T-cell (primary cell): ENCODE measurements at places on chromosomes 16 and 17.

- no peaks in the 10 kb centered on the region for H3K4me1 ChIP-seq
- no peak for DNase-seq
- no peak overlapping the region for H3K27ac ChIP-seq
- H3K4me3 ChIP-seq: no peak overlapping the region
- peaks cover 5% of the 10 kb centered on the region for H3K36me3 ChIP-seq
Measured at GRCh38 chr17:60914078-60914477, 236.4 kb downstream of the BCAS3 start.

GRCh38 chr17:8210761-8211458 is 535 bp upstream of the AURKB start:
- H3K4me1 ChIP-seq: peaks cover 2% of the 10 kb centered on the region
- H3K27ac ChIP-seq: peak overlapping the region; percentile 74
- H3K4me3 ChIP-seq: peak overlapping the region; percentile 59
- DNase-seq: no peak
- no peaks in the 10 kb centered on the region for H3K36me3 ChIP-seq

GRCh38 chr17:18156171-18156975 is 27.3 kb upstream of the ALKBH5 start:
- peaks cover 29% of the 10 kb centered on the region for H3K4me1 ChIP-seq
- peaks cover 4% of the 10 kb centered on the region for H3K27me3 ChIP-seq
- no peak for DNase-seq

DNA sequence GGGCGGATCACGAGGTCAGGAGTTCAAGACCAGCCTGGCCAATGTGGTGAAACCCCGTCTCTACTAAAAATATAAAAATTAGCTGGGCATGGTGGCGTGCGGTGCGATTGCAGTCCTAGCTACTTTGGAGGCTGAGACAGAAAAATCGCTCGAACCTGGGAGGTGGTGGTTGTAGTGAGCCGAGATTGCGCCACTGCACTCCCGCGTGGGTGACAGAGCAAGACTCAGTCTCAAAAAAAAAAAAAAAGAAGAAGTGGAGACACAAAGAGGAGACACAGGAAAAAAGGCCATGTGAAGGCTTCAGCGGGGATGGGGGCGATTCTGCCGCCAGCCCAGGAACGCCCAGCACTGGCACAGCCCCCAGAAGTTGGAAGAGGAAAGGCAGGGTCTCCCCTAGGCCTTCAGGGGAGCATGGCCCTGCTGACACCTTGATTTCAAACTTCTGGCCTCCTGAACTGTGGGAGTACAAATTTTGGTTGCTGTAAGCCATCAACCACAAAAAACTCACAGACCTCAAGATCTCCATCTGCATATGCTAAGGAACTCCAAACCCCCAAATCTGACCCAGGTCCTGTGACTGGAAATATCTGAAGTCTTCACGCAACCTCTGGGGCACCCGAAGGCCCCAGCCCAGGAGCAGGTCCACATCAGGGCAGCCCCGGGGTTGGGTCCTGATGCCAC is 7.0 kb downstream of the SGSH start:
- H3K4me3 ChIP-seq: no peak overlapping the region
- peaks cover 88% of the 10 kb centered on the region for H3K36me3 ChIP-seq
- H3K4me1 ChIP-seq: no peaks in the 10 kb centered on the region
- no peak for DNase-seq
- H3K27me3 ChIP-seq: no peaks in the 10 kb centered on the region
- no peak overlapping the region for H3K27ac ChIP-seq

DNA sequence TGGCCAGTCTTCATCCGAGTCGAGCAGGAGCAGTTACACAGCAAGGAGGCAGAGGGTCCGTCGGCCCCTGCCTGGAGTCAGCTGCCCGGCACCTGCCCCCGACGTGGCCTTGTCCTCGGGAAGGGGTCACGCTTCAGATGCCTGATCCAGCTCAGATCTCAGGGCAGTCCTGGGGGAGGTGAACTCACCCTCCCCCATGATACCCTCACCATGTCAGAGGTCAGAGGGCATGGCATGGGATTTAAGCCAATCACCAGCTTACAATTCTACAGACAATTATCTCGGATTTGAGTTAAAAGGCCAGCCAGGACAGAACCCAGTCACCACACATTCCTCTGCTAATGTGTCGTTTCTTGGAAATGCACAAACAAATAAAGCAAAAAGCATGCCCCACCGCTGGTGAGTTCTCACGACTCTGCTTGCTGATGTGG is 211.3 kb downstream of the FOXL1 start:
- H3K36me3 ChIP-seq: no peaks in the 10 kb centered on the region
- no peaks in the 10 kb centered on the region for H3K27me3 ChIP-seq
- DNase-seq: no peak
- H3K27ac ChIP-seq: no peak overlapping the region
- H3K4me1 ChIP-seq: no peaks in the 10 kb centered on the region

DNA sequence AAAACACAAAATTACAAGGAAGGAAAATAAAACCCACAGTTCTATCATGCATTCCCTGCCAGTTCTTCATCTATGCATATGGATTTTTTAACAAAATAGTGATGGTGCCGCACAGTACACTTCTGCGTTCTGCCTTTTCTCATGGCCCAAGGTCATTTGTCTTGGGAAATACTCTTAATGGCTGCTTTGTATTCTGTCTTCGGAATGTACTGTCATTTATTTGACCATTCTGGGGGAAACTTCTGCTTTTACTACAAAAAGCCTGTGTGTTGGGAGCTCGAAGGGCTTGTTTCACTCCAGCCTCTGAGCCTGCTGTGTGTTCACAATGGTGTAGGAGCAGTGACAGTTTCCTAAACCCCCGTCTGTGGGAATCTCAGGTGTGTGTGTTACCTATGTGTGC is 82.8 kb upstream of the SEC14L1 start:
- H3K4me1 ChIP-seq: no peaks in the 10 kb centered on the region
- H3K27me3 ChIP-seq: no peaks in the 10 kb centered on the region
- no peak overlapping the region for H3K4me3 ChIP-seq
- DNase-seq: no peak
- no peaks in the 10 kb centered on the region for H3K36me3 ChIP-seq

GRCh38 chr17:1797323-1797722 is 32.4 kb downstream of the SMYD4 start:
- no peaks in the 10 kb centered on the region for H3K27me3 ChIP-seq
- H3K27ac ChIP-seq: no peak overlapping the region
- no peaks in the 10 kb centered on the region for H3K4me1 ChIP-seq
- peaks cover 6% of the 10 kb centered on the region for H3K36me3 ChIP-seq
- no peak overlapping the region for H3K4me3 ChIP-seq

- H3K4me3 ChIP-seq: no peak overlapping the region
- DNase-seq: no peak
- no peaks in the 10 kb centered on the region for H3K27me3 ChIP-seq
- peaks cover 95% of the 10 kb centered on the region for H3K36me3 ChIP-seq
- peak overlapping the region; percentile 29 for H3K27ac ChIP-seq
Measured at GRCh38 chr17:78118801-78119241, 9.7 kb downstream of the TMC6 start.

GRCh38 chr17:17445925-17446665 is 30.7 kb upstream of the MED9 start:
- DNase-seq: no peak
- H3K27me3 ChIP-seq: no peaks in the 10 kb centered on the region
- no peak overlapping the region for H3K27ac ChIP-seq

DNA sequence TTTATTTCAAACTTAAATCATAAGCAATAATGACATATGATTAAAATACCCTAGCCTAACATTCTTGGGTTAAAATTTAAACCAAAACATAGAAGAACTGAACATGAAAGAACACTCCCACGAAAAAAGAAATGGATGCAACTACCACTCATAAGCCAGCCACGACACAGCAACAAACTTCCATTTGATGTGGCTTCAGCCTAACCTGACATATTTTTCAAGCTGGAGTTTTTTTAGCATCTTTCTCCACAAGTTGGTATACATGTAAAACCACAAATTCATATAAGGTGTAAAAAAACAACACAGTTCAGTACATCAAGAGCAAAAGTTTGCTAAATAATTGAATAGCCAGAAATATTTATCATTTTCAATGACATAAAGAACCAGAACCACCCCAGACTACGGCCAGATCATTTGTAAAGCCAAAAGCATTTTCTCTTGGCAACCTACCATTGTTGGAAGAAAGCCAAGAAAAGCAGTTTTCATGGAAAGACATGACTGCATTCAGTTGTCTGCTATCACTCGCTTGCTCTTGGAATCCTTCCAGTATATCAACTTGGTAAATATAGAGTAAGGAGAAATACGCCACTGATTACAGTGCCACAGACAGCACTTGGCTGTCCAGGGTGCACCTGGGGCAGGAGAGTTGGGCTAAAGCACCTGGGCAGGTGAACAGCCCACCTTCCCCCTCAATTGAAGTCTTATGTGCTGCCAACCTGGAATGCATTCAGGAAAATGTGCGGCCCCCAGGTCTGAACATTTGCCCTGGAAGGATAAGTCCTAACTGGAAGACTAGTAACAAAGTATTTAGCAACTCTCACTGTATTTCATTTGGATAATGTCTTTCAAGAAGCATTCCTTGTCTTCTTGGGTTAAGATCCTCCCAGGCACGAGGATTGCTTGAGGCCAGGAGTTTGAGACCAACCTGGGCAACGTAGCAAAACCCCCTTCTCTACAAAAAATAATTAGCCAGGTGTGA is 60.5 kb downstream of the CREBBP start:
- no peaks in the 10 kb centered on the region for H3K36me3 ChIP-seq
- no peaks in the 10 kb centered on the region for H3K27me3 ChIP-seq
- H3K4me1 ChIP-seq: peaks cover 58% of the 10 kb centered on the region
- DNase-seq: peak; percentile 25

GRCh38 chr17:77803726-77804125 is 154.8 kb upstream of the TNRC6C start:
- H3K4me1 ChIP-seq: no peaks in the 10 kb centered on the region
- H3K27ac ChIP-seq: no peak overlapping the region
- no peak for DNase-seq
- H3K4me3 ChIP-seq: no peak overlapping the region
- H3K27me3 ChIP-seq: peaks cover 30% of the 10 kb centered on the region

- no peak overlapping the region for H3K4me3 ChIP-seq
- no peak for DNase-seq
- peaks cover 3% of the 10 kb centered on the region for H3K27me3 ChIP-seq
- no peaks in the 10 kb centered on the region for H3K4me1 ChIP-seq
Measured at GRCh38 chr17:32803544-32803943, 73.4 kb downstream of the MYO1D start.

DNA sequence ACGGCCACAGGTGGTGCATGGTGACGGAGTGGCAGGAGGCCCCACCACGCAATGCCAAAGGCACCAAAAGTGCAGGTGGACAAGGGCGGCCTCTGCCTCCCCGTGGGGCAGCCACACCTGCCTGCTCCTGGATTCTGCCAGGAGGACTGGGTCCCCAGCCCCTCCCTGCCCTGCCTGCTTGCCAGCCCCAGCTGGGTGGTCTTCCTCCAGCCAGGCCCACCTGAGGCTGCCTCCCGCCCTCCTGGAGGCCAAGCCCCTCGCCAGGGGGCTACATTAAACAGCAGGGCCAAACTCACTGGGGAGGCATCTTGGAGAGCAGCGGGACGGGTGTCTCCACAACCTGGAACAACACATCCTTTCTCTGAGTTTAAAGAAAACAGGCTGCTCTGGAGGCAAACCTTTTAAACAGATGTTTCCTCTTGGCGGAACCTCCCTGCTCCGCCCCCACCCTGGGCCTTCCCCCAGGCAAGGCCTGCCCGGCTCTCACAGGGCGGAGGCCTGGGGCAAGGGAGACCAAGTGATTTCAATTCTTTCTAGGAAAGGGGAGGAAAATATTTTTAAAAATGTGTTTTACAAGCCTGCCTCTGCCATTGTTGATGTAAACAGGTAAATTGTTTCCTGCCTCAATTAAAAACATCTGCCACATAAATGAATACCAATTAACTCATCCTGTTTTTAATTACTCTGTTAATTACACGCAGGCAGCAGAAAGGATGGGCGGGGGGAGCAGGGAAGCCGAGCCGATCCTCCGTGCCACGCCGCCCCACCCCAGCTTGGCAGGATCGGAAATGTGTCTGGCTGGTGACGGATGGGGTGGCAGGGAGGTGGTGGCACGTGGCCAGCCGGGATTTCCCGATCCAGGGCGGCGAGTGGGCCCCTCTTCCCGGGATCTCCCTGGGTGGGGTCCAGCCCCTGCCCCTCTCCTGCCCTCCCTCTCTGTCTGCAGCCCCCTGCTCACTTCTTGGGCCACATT is 54.4 kb upstream of the PABPN1L start:
- H3K27ac ChIP-seq: no peak overlapping the region
- H3K36me3 ChIP-seq: no peaks in the 10 kb centered on the region
- DNase-seq: no peak

DNA sequence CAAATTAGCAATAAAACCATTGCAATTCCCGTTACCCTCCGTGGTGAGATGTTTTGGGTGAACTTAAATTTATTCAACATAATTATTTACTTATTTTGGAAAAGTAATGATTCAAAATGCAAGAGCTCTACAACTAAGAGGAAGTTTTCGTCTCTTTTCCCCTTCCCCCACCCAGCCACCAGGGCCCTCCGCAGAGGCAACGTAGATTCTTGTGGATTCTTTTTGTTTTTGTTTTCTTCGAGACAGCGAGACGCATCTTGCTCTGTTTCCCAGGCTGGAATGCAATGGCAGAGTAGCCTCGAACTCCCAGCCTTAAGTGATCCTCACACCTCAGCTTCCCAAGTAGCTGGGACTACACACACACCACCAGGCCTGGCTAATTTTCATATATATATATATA is 19.2 kb downstream of the CCDC40 start:
- no peak for DNase-seq
- H3K36me3 ChIP-seq: no peaks in the 10 kb centered on the region
- no peaks in the 10 kb centered on the region for H3K4me1 ChIP-seq
- no peak overlapping the region for H3K27ac ChIP-seq
- H3K4me3 ChIP-seq: no peak overlapping the region
- H3K27me3 ChIP-seq: peaks cover 15% of the 10 kb centered on the region

GRCh38 chr16:66774981-66775380 is 23.6 kb upstream of the DYNC1LI2 start:
- no peaks in the 10 kb centered on the region for H3K36me3 ChIP-seq
- DNase-seq: no peak
- no peaks in the 10 kb centered on the region for H3K4me1 ChIP-seq
- H3K27ac ChIP-seq: no peak overlapping the region

DNA sequence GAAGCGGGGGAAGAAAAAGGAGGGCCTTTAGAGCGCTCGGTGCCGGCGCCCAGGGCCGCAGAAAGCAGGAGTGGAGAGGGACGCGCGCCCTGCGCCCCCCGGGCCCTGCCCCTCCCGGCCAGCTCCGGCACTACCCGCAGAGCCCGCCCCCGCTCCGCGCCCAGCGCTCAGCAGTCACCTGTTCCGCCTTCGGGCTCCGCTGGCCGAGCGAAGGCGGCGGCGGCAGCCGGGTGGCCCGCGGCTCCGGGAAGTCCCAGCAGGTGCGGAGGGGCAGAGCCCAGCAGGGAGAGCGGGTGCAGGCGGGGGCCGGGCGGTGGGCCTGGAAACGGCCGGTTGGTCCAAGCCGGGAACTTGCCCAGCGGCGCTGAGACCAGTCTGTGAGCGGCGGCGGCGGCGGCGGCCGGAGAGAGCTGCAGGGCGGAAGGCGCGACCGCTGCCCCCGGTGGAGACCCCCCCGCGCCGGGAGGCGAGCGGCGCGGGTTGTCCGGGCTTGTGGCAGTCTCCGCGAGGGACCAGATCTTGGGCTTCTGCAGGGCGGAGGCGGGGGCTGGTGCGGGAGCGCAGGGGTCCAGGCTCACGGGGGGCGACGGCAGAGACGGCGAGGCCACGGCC is 2.2 kb downstream of the IRX3 start:
- H3K4me3 ChIP-seq: no peak overlapping the region
- no peaks in the 10 kb centered on the region for H3K36me3 ChIP-seq

GRCh38 chr16:59210955-59211541 is 476.9 kb upstream of the GOT2 start:
- DNase-seq: no peak
- H3K27ac ChIP-seq: no peak overlapping the region
- H3K4me3 ChIP-seq: no peak overlapping the region
- no peaks in the 10 kb centered on the region for H3K4me1 ChIP-seq
- H3K36me3 ChIP-seq: no peaks in the 10 kb centered on the region

GRCh38 chr17:64491034-64491860 is 5.6 kb downstream of the POLG2 start:
- peaks cover 22% of the 10 kb centered on the region for H3K4me1 ChIP-seq
- H3K27me3 ChIP-seq: no peaks in the 10 kb centered on the region
- no peak overlapping the region for H3K27ac ChIP-seq
- peak; percentile 44 for DNase-seq
- H3K36me3 ChIP-seq: no peaks in the 10 kb centered on the region
